ENCODE measurements at places on chromosomes 4 and X. TPM values are rescaled to one million over a fixed set of nuclear protein-coding genes. Genes with fewer than 3 reads are reported as not detected.

Gene UGT2A2
- total RNA-seq, result not detected

Gene CT47A1
- not detected for total RNA-seq

Gene DDX53
- not detected for total RNA-seq

Gene SLC39A8
- total RNA-seq, result 80.4 TPM

Gene QDPR
- 23.8 TPM for total RNA-seq

Gene AGTR2
- not detected for total RNA-seq

Gene PIR
- 2.4 TPM for total RNA-seq

Gene TASL
- total RNA-seq, result 4.5 TPM

Gene EDA
- 15.1 TPM for total RNA-seq

Gene TMSB15A
- 0.84 TPM for total RNA-seq

Gene FRMPD4
- not detected for total RNA-seq

Gene FGFBP1
- not detected for total RNA-seq
